Iris pigment epithelial cell (primary cell): ENCODE measurements at places on chromosomes 3 and 15.

DNA sequence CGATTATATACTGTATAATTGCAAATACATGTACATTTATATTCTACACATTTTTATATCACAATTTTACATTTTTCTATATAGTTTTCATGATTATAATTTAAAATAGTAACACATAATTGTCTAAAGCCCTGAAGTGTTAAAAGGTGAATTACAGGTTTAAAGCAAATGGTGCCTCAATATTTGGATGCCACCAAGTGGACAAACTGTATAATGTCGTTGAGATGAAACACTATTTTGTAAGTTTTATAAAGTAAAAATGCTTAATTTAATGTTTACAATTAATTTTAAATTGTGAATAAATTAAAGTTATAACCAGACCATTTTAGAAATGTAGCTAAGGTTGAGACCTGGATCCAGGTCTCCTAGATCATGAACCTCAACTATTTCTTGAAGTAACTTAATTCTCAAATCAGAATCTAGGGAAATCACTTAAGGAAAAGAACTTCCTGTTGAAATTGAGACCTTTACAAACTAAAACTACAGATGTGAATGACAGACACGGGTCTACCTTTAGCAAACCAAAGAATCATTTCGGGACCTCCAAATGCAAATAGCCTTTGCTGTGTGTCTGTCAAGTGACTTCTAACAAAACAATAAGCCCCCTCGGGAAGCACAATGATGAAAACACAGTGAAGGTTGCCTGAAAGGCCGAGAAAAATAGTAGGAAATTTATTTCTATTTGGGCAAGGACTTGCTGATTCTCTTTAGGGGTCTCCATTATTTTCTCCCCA lies 37.8 kb downstream of the EHHADH start:
- DNase-seq: peak; percentile 24

DNA sequence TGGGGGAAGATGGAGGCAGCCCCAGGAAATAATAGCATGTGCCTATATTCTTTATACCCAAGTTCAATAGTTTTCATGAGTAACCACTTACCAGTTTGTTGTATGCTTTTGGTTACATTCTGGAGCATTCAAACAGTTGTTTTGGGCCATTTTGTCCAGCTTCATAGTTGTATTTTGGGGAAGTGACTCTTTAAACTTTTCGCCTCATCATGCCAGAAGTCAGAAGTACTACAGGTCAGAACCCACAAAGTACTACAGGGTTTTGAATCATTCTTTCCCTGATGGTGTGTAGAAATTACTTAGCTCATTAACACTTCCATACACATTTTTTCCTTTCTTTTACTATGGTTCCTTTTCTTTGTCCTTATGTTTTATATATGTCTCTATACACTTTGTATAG lies 210.6 kb downstream of the ARPP21 start:
- DNase-seq: no peak

GRCh38 chr15:56098195-56098863 lies 104.9 kb upstream of the NEDD4 start:
- no peak for DNase-seq

DNA sequence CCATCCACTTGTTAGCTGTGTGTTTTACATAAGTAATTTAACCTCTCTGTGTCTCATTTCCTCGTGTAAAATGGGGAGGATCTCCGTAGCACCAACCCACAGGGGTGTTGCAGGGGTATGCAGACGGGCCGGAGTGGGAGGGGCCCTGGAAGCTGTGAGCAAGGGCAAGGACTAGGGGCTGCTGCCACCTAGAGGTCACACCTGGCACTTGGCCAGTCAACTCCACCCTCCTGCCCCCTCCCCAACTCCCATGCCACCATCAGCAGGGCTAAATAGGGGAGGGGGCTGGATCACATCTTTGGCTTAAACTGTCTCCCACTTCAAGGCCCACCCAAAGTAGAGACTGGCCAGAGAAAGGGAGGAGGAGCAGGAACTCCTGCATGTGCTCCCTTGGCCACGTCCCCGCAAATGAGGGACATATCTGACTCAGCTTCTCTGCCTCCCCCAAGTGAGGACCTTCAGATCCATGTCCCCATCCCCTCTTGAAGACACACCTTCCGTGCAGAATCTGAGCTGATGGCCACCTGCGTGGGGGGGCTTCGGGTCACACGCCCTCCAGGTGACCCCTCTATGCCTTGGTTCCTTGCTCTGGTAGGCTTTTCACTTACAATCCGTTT lies 2.6 kb downstream of the CCDC9B start:
- DNase-seq: peak; percentile 65

DNA sequence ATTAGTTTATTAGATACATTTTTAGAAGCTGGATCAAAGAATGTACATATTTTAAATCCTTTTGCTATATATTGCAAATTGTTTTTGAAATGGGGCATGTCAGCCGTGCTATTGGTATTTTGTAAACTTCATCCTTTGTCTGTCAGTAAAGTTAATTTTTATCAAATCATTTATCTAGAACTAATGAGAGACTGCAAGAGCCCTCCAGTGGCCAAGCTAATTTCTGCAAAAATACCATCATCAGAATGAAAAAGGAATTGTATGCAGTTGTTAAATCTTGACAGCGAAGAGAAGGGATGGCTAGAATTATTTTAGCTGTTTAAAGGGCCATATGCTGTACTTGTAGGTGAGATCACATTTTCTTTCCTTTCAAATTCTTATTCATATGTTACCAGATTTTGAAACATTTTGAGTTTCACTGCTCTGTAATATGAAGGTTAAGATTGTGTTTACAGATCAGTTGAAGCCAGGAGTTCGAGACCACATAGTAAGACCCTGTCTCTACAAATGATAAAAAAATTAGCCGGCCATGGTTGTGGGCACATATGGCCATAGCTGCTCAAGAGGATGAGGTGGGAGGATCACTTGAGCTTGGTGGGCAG lies 8.1 kb upstream of the CLDN11 start:
- peak; percentile 36 for DNase-seq

- no peak for DNase-seq
These were observed 113.3 kb downstream of the KLHL25 start for GRCh38 chr15:85681386-85681785.

DNA sequence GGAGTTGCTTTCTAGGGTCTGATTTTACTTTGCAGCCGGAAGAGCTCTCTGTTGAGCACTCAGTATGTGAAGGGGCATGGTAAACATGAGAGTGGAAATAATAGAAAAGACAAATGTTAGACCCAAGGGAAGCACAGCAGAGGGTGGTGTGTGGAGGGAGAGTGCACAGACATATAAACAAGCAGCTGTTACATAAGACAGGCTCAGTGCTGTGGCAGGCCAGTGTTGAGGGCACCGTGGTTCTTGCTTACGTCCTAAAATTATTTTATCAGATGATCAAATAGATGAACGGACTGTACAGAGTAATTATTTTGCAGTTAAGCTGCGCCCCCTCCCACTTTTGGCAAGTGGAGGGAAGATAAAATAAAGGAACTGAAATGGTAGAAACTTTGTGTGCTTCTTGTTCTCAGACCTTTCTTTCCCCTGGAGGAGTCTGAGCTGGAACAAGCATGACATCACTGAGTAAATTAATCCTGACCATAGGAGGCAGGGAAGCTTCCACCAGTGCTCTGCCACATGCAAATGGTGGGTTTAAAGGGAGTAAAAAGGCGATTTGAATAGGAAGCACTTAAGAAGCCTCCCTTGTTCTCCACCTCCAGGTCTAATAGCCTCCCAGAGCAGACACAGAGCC lies 205.6 kb downstream of the IL20RB start:
- no peak for DNase-seq

GRCh38 chr3:140470962-140471361 lies 206.9 kb upstream of the TRIM42 start:
- DNase-seq: no peak

GRCh38 chr3:196179380-196180308 lies 31.6 kb downstream of the ZDHHC19 start:
- DNase-seq: peak; percentile 62

DNA sequence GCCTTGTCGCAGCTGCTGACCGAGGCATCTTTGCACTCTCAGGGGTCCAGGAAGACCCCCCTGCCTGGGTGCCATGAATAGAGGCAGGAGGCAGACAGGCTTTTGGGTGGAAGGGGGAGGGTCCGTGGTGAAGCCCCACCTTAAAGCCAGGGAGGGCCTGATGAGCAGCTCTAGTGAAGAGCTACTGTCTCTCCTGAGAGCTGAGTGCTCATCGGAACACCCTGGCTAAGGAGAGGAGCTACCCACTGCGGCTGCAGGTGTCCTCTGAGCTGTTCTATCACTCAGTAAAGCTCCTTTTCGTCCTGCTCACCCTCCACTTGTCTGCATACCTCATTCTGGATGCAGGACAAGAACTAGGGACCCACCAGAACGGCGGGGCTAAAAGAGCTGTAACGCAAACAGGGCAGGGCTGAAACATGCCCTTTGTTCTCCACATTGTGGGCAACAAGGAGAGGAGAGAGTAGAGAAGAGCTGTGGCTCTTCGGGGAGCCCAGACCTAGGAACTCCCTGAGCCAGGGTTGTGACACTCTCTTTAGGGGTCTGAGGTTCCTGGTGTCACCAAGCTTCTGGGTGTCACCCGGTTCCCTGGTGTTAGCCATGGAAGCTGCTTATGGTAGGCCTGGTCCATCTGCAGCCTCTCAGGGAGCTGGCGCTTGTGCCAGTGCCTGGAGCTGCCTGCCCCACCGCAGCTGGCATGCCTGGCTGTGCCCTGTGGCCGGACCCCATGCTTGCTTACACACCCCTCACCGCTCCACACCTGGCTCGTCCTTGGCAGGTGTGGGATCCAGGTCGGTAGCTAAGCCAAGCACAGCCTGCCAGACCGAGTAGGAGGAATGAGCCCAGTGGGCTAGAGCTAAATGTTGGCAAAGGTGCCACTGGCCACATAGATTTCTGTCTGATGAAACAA lies 26.2 kb upstream of the TFG start:
- DNase-seq: no peak
